CD4-positive, alpha-beta T cell treated with Interleukin-2 at 100 ng/mL for 4 hours (primary cell): ENCODE measurements at places on chromosomes 1 and 21.

- DNase-seq: no peak
Measured at GRCh38 chr1:3846541-3846940, 10.5 kb downstream of the CEP104 start.

DNA sequence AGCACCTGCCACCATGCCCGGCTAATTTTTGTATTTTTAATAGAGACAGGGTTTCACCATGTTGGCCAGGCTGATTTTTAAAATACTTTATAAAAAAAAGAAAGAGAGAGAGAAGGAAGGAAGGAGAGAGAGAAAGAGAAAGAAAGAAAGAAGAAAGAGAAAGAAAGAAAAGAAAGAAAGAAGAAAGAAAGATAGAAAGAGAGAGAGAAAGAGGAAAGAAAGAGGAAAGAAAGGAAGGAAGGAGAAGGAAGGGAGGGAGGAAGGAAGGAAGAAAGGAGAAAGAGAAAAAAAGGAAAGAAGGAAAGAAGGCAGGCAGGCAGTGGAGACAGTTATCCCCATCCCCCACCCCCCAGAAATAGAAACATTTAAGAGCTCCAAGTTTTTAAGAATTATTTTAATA, 69.9 kb downstream of the TOMM20 start:
- no peak for DNase-seq

DNA sequence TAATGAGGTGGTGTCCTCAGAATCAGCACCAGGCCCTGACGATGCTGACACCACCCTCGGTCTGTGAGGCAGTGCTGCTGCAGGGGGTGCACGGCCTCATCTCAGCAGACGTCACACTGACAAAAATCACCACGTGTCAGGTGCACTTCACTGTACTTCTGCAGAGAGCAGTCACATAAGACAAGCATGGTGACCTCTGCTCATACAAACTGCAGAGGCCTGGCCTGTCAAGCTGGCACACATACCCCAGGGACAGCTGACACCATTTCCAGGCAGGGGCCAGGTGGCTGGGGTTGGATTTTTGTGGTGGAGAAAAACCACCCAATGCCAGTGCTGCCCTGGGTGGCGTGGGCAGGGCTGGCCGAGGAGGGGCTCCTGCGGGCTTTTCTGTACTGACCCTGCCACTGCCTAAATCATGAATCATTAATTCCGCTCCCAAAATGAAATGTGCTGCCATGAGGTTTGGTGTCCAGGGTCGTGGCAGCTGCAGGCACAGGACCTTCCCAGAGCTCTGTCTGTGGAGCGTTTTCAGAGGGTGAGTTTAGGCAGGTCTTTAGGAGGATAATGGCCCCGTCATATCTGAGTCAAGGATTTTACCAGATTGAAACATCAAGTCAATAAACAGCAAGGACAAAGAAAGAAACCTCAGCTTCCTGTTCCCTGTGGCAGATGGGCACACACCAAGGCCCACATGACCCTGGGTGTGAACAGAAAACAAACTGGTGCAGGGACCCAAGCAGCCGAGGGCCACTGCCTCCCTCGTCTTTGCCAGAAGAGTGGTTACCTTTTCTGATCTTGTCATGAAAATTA, 33.4 kb upstream of the GPR153 start:
- DNase-seq: no peak

- DNase-seq: no peak
Measured at GRCh38 chr1:27116697-27117096, 38.2 kb downstream of the SLC9A1 start.

DNA sequence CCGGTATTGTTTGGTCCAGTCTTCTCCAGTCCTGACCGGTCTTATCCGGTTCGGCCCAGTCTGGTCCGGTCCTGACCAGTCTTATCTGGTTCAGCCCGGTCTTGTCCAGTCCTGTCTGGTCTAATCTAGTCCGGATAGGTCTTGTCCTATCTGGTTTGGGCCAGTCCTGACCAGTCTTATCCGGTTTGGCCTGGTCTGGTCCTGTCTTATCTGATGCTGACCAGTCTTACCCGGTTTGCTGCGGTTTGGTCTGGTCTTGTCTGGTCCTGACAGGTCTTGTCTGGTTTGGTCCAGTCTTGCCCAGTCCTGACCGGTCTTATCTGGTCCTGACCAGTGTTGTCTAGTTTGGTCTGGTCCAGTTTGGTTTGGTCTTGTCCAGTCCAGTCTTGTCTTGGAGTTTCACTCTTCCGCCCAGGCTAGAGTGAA, 30.1 kb downstream of the DHX9 start:
- DNase-seq: no peak
